ENCODE measurements at places on chromosomes 12 and 14.

DNA sequence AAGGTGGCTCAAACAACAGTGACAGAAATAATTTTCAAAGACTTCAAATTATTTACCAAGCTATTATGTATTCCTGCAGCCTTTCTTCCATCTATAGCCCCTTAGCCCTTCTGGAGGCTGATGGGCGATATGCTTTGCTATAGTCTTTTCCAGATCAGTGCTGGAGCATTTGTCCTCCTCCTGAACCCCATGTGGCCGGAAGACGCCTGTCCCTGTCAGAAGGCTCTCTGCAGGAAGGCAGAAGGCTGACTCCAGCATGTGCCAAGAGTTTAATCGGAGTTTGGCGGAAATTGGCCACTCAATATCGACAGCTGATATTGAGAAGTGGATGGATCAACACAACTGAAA lies 49.3 kb upstream of the MAX start:
- DNase-seq = no peak

DNA sequence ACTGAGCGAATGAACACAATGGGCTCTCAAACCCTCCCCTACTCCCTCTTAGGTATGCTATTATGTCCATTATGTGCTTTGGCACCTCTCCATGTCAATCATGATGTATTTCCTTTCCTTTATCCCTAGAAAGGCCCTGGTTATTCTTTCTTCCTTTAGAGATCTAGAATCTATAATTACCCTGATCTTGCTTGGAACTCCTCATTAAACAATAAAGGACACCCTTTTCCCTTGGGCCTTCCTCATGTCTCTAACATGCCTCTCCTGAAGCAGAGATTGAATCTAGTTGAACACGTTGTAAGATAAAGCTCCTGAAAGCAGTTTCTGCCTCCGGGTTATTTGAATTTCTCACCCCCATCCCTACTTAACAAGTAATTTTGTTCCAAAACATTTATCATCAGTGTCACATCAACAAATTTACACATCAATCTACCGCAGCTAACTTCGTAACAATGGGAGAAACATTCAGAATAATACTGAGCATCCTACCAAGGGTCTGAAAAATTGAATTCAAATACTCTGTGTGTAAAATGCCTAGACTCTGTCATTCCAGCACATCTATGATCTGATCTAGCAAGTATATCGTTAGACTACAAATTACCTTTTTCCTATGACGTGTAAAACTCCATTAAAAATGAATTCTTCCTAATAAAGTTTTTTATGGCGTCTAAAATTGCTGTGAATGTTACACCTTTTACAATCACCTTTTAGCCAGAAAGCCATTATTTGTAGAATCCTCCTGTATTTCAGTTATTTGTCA lies 5.4 kb downstream of the USP44 start:
- DNase-seq = no peak

GRCh38 chr12:52413782-52414345 lies 7.7 kb upstream of the KRT82 start:
- no peak for DNase-seq

DNA sequence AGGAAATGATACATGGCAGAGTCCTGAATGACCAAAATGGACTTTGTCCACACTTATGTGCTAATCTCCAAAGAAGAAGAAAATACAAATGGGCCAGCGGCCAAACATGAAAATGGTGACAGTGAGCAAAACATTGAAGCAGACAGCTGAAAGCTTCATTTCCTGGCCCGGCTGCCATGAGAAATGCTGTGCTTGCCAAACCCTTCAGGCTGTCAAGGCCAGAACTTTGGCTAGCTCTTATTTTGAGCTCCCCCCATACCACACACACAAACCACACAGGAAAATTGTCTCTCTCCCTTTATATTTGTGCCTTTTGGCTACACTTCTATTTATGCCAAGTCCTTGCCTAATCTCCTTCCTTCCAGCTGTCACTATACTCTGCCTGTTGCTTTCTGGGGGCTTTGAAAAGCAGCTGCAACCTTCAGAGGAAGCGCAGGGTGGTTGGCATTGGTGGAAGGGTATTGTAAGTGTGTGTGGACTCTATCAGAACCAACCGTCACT lies 323.8 kb downstream of the RAD51B start:
- no peak for DNase-seq

DNA sequence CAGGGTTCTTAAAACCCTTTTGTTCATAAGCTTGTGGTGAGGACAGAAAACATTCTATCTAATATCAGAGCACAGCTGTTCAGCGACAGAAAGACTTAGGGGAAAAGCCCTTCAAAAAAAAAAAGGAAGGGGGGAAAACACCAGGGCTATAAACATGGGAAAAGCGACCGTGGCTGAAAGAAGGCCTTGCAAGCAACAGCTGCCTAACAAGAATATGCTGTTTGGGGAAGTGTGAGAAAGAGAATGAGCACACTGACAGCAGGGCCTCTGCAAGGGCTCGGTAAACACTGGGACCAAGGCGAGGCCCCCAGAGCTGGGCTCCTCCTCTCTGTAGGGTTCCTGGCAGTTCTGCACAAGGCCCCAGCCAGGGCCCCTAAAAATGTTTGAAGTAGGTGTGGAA lies 27.4 kb upstream of the CCND2 start:
- DNase-seq = no peak

DNA sequence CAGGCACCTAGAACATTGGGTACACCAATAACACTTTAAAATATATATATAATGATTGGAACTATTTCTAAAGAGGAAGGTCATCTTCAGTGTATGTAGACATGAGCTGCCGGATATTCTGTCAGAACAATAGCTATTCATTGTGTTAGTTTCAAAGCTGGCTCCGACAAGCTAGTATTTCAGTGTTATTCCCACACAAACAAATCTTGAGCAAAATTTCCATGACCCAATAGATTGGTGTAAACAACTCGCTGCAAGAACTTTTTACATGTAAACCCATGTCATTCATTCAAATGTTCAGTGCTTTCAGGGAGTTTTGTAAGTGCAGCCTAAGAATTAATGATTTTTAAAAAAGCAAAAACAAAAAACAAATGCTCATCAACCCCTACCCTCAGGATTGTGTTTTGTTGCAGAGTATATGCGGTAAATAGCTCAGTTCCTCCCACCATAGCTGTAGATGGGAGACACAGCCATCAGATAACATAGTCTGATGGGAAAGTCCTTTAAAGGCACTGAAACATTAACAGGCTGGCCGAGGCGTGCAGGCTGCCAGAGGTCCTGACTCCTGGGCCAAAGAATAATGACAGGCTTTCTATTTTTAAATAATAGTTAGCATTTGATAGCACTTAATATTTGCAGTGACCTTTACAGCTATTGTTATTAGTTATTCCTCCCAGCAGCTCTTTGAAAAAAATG lies 150.3 kb upstream of the ARHGAP5 start:
- no peak for DNase-seq

- DNase-seq = no peak
These were observed 3.1 kb downstream of the DDIT3 start for GRCh38 chr12:57517187-57517586.

DNA sequence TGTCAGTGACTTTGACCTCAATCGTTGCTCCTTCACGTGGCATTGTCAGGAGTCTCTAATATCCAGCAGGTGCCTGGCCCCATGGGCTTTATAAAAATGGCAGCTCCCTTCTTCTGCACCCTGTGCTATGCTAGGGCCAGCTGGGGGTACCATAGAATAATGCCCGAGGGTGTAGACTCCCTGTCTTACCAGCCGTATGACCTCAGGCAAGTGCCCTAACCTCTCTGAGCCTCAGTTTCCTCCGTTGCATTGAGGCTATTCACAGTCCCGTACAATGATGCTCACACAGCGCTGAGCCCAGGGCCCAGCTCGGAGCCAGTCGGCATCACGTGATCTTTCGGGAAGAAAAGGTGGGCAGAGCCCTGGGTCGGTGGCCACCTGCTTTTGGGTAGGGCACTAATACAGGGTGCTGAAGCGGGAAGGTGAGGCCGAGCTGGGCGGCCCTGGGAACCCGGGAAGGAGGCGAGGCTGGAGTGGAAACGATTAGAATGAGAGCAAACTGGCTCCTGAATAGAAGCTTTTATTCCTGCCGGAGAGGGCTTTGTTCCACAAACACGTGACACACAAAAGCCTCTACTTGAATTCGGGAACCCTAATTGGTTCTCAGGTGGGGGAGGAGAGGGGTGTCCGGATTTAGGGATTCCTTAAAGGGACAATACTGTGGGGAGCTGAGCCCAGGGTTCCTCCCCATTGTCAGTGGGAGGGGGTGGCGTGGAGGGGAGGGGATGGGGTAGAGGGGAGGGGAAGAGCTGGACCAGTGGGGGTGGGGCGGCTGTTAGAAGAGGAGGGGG lies 19.9 kb upstream of the MSI1 start:
- no peak for DNase-seq

DNA sequence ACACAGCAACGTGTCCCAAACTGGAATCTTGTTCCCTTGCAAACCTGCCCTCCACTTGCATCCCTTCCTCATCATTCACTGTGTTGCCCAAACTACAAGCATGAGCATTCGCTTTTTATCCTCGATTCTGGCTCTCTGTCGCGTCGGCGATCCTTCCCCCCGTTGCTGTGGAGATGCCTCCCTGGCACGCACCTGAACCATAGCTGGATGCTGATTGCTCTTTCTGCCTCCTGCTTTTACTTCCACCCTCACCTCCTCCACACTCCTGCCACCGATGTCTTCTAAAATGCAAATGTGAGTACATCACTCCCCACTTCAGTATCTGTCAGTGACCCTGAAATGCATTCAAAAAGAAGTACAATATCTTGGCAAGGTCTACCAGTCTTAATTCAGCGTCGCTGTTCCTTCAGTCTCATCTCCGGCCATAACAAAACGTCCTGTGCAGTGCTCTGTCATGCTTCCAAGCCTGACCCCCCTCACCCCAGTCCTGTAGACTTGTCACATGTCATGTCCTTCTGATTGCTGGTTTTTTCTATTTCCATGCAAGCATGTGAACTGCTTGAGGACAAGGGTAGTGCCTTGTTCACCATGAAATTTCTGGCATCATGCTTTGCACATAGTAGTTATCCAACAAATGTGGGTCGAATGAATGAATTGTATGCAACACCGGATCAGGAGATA lies 2.5 kb upstream of the PPP2R5C start:
- DNase-seq = no peak

DNA sequence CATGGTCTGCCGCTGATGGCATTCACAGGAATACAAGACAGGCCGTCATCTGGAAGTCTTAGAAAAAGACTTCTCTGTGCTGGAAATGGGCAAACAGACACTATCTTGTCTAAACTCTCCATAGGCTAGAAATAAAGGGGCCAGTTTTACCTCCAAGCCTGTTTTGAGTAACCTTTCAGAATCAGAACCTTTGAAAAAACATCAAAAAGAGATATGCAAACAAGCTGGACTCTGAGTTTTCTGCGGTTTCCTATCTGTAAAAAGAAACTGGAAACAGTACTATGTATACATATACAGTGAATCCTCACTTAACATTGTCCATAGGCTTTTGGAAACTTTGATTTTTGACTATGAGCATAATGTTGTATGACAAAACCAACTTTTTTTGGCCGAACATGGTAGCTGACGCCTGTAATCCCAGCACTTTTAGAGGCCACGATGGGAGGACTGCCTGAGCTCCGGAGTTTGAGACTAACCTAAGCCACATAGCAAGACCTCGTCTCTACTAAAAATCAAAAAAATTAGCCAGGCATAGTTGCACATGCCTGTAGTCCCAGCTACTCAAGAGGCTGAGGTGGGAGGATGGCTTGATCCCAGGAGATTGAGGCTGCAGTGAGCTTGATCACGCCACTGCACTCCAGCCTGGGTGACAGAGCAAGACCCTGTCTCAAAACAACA lies 92.9 kb upstream of the MAX start:
- DNase-seq = no peak

DNA sequence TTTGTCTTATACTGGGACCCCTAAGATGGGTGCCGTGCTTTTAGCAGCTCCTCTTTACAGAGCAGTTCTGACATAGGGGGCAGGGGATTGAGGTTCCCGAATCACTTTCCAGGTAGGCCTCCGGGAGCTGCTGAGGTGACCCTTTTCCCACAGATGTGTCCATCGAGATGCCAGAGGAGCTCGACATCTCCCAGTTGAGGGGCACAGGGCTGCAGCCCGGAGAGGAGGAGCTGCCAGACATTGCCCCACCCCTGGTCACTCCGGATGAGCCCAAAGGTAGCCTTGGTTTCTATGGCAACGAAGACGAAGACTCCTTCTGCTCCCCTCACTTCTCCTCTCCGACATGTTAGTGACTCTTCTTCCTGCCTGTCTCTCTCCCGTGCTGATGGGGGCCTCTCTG lies 4.3 kb upstream of the TPI1 start:
- DNase-seq = no peak

DNA sequence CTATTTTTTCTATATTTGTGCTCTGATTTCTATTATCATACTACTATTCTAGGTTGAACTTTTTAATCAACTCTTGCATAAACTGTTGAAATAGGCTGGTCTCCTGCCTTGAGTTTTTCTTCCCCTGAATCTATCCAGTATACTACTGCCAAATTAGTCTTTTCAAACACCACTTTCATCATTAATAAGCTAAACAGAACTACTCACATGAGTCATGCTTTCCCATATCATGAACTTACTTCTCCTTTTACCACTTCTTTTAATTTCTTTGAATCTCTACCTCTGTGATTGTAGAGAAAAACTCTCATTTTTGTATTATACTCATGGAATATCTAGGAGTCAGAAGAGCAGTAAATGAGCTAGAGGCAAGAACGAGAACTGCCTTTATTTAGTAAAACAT lies 340.3 kb upstream of the PDE3A start:
- DNase-seq = no peak

Data from activated naive CD8-positive, alpha-beta T cell treated with anti-CD3 and anti-CD28 coated beads, Interleukin-2, amount 50 U/mL, for 16 hours (primary cell).